Spinal cord (tissue), 10 donors: ENCODE measurements at places on chromosomes 7 and 10. TPM values are rescaled to one million over a fixed set of nuclear protein-coding genes. Genes with fewer than 3 reads are reported as not detected.

NANOS1 gene
- 24.3 TPM for polyA plus RNA-seq

SLC39A12 gene
- polyA plus RNA-seq = 10.4 TPM

DNA sequence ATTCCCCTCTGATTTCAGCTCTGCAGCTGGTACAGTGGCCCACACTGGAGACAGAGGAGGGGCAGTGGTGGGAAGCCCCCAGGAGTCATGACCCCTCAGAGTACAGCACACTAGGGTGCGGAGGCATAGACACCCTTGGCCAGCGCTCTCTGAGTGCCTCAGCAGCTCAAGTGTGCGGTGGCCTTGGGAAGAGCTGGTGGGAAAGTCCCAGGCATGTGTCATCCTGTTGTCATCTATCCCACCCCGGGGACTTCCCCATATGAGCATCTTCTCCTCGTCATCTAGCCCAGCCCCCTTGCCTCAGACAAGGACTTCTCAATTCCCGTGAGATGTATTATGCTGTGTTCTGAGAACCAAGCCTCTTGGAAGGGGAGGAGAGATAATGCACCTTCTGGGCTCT lies 15.6 kb upstream of the PPIF start:
- H3K4me3 ChIP-seq = no peak overlapping the region
- H3K27ac ChIP-seq = no peak overlapping the region
- no peak for DNase-seq

DNA sequence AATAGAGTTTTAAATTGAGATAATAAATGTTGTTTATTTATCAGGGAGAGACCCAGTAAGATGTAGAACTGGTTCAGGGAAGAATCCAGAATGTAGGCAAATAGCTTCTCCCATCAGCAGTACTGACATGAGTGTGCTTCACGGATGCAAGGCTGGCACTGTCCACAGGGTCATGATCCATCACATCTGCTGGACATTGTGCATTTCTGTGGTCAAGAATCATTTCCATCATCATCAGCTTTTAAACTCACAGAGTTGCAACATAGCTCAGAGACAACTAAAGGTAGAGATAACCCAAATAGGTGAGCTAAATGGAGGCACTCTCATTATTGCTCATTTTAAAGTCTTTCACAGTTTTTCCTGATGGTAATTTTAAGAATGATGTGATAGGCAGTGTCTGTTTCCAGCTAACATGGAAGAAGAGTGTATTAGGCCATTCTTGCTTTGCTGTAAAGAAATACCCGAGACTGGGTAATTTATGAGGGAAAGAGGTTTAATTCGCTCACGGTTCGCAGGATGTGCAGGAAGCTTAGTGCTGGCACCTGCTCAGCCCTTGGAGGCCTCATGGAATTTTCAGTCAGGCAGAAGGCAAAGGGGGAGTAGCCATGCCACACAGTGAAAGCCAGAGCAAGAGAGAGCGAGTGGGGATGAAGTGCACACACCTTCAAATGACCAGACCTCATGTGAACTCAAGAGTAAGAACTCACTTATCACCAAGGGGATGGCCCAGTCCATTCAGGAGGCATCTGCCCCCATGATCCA lies 80.8 kb downstream of the INPP5A start:
- DNase-seq = no peak
- H3K27me3 ChIP-seq = no peaks in the 10 kb centered on the region
- no peak overlapping the region for H3K4me3 ChIP-seq
- H3K27ac ChIP-seq = no peak overlapping the region
- H3K4me1 ChIP-seq = no peaks in the 10 kb centered on the region
- peaks cover 26% of the 10 kb centered on the region for H3K36me3 ChIP-seq

DNA sequence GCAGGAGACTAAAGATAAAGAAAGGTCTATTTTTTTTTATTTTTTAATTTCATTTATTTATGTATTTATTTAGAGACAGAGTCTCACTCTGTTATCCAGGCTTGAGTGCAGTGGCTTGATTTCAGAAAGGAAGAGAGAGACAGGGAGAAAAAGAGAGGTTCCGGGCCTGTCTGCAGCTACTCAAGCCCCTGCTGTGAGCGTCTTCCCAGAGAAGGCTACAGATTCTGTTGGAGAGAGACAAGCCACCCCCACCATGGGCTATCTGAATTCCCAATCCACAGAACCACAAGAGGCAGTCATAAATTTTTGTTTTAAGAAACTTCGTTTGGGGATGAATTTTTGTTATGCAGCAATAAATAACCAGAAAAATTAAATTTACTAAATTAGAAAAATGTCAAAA lies 68.1 kb downstream of the CALN1 start:
- no peaks in the 10 kb centered on the region for H3K4me1 ChIP-seq
- no peak for DNase-seq
- no peaks in the 10 kb centered on the region for H3K36me3 ChIP-seq
- H3K27ac ChIP-seq = no peak overlapping the region
- H3K4me3 ChIP-seq = no peak overlapping the region

MLXIPL gene
- 4.4 TPM for polyA plus RNA-seq

DNA sequence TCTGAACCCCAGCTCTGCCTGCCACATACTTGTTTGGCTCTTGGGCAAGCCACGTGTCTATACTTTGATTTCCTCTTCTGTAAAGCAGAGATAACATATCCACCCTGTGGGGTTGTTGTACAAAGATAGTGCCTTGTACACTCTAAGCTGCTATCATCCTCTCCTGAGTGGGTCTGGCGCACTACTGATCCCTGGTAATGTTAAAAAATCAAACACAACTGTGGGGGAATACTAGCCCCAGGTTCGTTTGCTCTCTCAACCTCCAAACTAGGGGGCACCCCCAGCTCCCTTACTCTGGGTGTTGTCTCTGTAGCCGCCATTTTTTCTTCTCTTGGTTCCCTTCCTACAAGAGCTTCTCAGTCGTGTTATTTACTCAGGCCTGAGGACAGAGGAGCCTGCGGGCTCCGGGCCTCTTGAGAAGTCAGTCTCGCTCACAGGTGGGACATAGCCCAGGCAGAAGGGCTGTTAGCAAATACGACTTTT lies 1.0 kb downstream of the POLM start:
- no peak overlapping the region for H3K27ac ChIP-seq
- peaks cover 46% of the 10 kb centered on the region for H3K36me3 ChIP-seq
- peaks cover 22% of the 10 kb centered on the region for H3K4me1 ChIP-seq

EPHA1 gene
- polyA plus RNA-seq = 6.6 TPM
